ENCODE measurements at places on chromosomes 6 and 20.

DNA sequence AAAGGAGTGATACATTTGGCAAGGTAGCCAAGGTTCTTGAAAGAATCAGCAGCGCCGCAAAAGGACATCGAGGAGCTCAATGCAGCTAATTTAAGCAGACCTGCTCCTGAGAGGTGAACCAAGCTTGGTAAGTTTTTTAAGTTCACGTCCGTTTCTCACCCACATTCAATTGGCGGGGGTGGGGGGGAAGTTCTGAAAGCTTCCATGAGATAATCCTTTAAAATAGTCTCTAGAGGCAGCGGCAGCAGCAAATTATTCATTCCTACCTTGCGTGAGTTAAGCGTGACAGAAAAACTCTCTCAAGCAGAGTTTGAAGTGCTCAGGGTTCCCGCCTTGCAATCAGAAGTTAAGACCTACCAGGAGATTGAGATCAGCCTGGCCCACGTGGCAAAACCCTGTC lies 97.3 kb upstream of the NHSL1 start:
- no peak for DNase-seq

GRCh38 chr6:125169058-125169457 lies 15.5 kb downstream of the TPD52L1 start:
- no peak for DNase-seq

DNA sequence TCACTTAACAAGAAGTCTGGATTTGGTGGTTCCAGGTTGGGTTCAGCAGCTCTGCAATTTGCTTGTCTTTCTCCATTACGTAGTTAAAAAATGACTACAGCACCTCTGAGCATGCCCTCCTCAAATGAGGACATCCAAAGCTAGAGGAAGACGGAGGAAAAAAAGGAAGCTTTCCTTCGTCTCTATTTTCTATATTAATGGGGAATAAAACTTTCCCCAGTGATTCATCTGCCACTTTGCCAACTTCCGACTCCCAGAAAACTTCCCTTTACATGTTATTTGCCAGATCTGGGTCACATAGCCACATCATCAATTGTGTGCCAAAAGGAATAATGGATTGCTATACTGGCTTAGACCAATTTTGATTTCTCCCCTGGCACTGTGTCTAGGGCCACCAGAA lies 69.5 kb downstream of the ZFAND3 start:
- no peak for DNase-seq

GRCh38 chr6:32566957-32567356 lies 22.7 kb downstream of the HLA-DRB1 start:
- no peak for DNase-seq

DNA sequence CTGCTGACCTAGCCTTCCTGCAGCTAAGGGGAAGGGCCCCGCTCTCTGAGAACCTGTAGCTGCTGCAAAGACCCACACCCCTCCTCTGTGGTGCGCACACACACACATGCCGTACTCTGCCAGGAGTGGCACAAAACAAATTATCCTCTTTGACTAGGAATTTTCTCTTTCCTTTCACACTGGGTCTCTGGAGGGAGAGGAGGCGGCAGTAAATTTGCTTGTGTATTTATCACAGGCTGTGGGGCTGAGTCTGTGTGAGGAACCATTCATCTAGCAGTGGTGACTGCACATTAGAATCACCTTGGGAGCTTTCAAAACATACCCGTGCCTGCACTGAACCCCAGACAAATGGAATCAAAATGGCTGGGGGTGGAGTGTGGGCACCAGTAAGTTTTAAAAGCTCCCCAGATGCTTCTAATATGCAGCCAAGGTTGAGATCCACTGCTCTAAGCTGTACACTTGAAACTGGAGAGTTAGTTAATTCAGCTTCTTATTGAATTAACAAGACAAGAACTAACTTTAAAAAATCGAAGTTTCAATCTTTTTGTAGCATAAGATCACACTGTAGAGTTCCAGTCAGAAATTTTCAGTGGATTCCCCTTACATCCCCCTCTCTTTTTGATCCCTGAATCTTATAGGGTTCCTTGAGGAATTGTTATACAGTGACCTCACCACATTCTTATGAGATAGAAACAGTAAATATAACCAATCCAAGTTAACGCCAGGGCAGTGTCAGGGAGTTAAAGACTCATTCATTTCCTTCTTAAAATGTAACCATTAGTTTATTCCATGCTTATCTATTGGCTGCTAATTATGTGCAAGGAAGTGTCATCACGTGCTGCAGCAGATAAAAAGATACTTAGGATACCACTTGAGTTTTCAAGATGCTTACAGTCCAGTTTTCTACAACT lies 29.8 kb upstream of the GMDS start:
- DNase-seq, result no peak
